Activated T-cell treated with anti-CD3 and anti-CD28 coated beads, Interleukin-2, amount 50 U/mL, for 48 hours (primary cell): ENCODE measurements at places on chromosomes 12 and 14.

- no peak for DNase-seq
Measured at GRCh38 chr14:63282997-63283883, 35.5 kb downstream of the GPHB5 start.

DNA sequence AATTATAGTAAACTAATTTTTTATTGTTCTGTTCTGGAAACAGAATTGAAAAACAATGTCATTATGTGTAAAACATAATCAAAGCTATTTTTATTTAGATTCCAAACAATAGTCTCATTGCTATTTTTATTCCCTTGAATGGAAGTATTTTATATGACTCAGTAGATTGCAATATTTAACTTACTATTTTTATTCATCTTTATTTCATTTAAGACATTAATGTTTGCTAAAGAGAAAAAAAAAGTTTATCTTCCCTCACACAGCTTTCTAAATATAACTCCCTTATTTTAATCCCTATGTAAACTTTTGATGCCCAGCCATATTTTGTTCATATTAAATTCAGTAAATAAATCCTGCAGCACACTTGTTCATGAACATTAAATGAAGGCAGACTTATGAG lies 622.4 kb downstream of the SLC6A15 start:
- DNase-seq = no peak

GRCh38 chr12:117344716-117345115 lies 16.7 kb downstream of the NOS1 start:
- no peak for DNase-seq

DNA sequence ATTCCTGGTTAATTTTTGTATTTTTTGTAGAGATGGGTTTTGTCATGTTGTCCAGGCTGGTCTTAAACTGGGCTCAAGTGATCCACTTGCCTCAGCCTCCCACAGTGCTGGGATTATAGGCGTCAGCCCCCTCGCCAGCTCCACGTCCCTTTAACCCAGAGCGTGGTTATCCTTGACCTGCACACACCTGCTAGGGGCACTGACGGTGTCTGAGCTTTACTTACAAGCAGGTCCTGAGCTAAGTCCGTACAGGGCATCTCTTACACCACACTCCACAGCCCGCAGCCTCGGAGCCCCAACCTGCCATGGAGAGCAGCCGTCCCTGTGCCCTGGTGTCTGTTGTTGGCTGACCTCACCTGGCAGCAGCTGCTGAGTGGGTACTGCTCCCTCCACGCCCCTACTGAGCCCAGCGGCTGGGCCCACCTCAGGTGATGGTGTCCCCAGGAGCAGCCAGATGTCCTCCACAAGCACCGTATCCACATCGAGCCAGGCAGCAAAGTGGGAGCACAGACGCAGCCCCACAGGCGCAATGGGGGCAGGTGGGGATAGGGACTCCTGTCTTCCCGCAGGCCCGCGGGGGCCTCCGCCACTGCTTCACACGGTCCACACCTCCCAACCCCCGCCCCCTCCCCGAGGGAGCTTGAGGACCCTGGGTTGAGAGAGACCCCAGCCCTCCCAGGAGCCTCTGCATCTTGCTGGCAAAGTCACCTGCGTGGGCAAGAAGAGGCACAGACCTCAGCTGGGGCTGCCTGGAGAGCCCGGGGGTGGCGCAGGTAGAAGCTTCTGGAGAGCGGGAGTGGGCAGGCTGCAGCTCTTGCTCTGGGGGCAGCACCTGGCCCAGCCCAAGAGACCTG lies 325.4 kb upstream of the SFSWAP start:
- DNase-seq = no peak

DNA sequence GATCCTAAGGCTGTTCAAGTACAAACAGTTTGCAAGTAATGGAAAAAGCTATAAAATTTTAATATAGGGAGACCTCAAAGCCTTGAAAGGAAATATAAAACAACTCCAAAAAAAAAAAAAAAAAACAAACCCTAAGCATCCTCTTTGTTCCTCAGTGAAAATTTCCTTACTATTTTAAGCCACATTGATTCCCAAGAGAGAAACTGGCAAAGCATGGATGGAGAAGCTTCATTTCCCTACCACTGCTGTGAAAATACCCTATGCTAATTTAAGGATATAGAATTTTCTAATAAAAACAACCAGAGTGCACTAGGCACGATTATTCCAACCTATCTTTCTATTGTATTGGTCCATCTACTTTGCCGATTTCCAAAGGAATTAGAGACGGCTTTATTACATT lies 283.1 kb downstream of the CACNA1C start:
- no peak for DNase-seq

GRCh38 chr14:47500369-47500768 lies 175.0 kb downstream of the MDGA2 start:
- DNase-seq = no peak

GRCh38 chr12:110741341-110742095 lies 1.2 kb downstream of the PPP1CC start:
- no peak for DNase-seq

DNA sequence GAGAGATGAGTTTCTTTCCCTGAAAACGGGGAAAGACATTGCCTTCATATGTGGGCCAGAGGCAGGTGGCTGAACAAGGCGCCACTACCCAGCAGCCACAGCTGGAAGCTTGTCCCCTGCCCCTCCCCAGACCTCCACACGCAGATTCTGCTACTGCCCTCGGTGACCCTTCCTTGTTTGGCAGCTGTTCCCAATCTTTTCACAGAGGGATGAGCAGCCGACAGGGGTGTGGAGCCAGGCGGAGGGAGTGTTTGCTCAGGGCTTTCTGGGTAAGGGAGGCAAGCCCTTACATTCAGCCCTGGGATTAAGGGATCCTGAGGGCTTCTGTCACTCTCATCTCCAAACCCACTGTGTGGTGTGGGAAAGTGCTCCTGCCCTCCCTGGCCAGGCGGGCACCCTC lies 4.5 kb upstream of the KRT4 start:
- no peak for DNase-seq

DNA sequence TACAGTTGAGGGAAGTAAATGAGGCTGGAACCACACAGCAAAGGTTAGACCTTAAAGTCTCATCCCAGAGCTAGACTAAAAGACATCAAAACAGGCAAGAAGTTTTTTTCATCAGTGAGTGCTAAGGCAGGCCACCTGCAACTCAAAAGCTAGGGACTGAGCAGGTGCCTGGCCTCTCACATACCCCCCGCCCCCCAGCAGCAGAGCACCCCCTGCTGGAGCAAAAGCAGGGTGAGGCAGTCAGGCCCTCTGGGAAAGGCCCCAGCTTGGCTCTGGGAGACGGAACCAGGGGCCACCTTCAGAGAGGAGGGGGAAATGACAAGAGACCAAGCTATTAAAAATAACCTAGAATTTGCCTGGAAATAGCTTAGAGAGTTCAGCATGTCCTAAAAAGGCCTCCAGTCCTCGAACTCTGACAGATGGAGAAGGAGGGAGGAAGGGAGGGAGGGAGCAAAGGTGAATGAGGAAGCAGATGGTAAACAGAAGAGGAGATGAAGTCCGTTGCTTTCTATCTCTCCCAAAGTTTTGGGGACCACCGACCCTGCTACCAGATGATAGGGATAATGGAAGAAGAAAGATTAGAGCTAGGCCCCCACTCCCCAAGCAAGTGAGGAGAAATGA lies 1.8 kb downstream of the ITGA7 start:
- no peak for DNase-seq

DNA sequence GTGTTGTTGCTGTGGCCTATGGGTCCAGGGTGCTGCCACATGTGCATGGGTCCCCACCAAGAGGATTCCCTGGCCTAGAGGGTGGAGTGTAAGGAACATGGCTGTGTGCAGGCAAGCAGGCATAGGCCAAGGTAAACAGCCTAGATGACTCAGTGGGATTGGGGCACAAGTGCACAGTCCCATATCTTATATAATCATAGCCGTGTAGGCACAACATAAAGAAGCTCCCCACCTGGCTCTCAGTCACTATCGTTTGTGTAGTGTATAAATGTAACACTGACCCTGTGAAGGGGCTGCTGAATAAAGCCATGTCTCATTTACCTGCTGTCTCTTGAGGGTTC lies 15.7 kb upstream of the RNASE12 start:
- no peak for DNase-seq

- peak; percentile 73 for DNase-seq
Measured at GRCh38 chr12:6430124-6430989, 14.4 kb upstream of the CD27 start.

- DNase-seq = no peak
Measured at GRCh38 chr14:92600318-92601053, 86.9 kb downstream of the RIN3 start.

GRCh38 chr14:54364555-54365415 lies 32.0 kb upstream of the CDKN3 start:
- DNase-seq = no peak

GRCh38 chr12:46926526-46926925 lies 100.7 kb upstream of the SLC38A4 start:
- no peak for DNase-seq

DNA sequence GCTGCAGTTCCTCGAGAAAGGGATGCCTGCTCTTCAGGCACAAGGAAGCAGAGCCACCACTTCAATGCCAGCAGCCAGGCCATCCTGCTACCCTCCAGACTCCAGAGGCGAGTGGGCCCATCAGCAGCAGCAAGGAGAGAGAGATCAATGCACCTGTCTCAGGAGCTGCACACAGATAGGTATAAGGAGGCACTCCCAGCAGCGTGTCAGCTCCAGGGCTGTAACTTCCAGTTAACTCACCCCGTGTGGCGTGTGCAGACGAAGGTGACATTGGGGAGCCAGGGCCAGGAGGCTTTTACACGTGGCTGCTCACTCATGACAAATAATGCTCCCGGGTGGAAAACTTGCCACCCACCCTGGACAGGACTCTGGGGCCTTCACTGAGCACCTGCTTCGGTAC lies 24.2 kb downstream of the GALNT16 start:
- no peak for DNase-seq

- DNase-seq = no peak
Measured at GRCh38 chr14:57199921-57200320, 68.8 kb downstream of the EXOC5 start.

DNA sequence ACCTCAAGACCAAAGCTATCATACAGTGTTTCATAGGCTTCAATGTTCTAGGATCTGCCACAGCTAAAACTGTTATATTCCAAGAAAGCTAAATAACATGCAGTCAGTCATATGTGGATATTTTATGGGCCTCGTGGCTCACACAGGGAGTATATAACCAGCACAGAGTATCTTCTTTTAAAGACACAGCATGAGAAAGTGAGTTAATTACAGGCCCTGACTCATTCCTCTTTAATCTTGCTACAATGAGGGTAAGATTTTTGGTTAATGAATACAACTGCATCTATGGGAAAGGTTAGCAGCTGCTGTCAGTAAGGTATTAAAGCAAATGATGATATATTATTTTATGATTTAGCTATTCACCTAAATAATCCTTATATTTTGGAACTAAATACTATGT lies 111.0 kb downstream of the TRAFD1 start:
- no peak for DNase-seq
